ENCODE measurements at places on chromosomes 7 and 10.

DNA sequence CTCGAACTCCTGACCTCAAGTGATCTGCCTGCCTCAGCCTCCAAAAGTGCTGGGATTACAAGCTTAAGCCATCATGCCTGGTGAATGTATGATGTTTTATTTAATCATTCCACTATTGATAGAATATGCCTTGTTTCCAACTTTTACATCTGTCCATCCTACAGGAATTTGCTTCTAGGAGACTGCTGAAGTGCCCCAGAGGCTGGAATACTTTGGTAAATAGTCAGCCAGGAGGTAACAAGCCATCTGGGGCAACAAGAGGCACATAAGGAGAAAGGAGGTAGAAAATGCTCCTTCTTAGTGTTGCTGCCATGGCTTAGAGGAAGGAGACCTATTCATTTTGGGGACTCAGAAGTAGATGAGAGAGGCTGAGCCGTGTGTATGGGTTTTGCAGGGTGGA lies 14.8 kb downstream of the PLCE1 start:
- no peak for DNase-seq

DNA sequence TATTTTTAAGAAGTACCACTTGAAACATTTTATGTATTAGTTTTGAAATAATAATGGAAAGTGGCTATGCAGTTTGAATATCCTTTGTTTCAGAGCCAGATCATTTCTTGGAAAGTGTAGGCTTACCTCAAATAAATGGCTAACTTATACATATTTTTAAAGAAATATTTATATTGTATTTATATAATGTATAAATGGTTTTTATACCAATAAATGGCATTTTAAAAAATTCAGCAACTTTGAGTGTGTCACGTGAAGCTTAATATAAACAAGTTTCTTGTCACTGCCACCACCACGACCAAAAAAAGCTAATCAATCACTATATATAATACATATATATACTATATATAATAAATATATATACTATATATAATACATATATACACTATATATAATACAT lies 4.8 kb downstream of the IL6 start:
- no peak for DNase-seq

- DNase-seq, result no peak
Measured at GRCh38 chr7:946256-946996, 8.1 kb downstream of the ADAP1 start.

DNA sequence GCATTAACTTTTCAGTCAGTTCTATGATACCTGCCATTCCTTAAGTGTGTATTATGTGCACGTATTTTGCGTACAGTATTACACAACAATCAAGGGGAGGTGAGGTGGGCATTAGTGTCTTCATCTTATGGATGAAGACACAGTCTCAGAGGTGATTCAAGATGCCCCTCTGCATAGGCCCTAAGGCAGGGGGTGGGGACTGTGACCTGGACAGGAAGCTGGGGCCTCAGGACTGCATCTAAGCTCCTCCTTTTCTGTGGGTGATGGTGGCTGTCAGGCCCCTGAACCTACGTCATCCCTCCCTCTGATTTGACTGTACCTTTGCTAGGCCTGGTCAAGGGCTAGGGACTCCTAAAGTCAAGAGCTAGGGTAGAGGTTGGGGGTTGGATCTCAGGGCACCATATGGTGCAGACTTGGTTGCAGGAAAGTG lies 38.9 kb downstream of the HK1 start:
- DNase-seq, result no peak

DNA sequence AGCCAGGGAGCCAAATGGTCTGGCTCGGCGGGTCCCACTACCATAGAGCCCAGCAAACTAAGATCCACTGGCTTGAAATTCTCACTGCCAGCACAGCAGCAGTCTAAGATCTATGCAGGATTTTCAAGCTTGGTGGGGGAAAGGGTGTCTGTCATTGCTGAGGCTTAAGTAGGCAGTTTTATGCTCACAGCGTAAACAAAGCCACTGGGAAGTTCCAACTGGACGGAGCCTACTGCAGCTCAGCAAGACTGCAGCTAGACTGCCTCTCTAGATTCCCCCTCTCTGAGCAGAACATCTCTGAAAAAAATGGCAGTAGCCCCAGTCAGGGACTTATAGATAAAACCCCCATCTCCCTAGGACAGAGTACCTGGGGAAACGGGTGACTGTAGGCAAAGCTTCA lies 277.6 kb upstream of the PHF14 start:
- DNase-seq, result no peak

- DNase-seq, result no peak
Measured at GRCh38 chr7:96697822-96698221, 11.8 kb downstream of the SEM1 start.

DNA sequence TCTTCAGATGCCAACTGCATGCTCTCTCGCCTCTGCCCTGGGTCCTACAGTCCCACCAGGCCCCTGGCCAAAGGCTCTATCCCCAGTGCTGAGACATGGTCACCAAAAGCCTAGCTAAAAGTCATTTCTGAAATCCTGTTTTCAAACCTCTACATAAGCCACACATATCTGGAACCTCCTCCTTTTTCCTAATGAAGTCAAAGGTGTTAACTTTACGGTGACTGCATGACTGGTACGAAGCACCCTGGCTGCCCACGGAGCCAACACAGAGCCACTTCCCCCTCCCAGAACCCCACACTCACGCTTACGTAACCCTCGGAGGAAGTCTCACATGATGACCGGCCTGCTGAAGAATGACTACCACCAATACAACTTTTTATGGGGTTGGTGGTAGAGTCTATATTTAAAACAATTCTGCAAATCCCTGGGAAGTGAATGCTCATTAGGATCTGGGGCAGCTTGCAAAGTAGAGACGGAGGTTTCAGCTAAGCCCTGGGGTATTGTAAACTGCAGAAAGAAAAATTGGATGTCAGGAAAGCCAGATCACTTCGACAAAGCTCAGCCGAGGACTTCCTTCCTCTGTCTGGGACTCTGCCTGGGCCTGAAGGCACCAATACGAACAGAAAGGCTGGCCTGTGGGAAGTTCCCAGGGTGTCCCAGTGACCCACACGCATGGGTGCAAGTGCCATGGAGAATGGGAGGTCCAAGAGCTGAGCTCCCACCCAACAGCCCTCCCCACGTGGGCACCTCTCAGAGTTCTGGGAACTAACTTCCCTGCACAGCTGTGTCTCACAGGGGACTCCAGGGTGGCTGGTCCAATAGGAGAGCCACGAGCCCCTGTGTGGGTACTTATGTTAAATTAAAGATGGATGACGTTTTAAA lies 50.7 kb downstream of the PDGFA start:
- DNase-seq, result no peak

GRCh38 chr10:124632064-124632531 lies 112.1 kb downstream of the FAM53B start:
- no peak for DNase-seq

GRCh38 chr7:155233311-155234157 lies 64.1 kb upstream of the INSIG1 start:
- DNase-seq, result no peak

DNA sequence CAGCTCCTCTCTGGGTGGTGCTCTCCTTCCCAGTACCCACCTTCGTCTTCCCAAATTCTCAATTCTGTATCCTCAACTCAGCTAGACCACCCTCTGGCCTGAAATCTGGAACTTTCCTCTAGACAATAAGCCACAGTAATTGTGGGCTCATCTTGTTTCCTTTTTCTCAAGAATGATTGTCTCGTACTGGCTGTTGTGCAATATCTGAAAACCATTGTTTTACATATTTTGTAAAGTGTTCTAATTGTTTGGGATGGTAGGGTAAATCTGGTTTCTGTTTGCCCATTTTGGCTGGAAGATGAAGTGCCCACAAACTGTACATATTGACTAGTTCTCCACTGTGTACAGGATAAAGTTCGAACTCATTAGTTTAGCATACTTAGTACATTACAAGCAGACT lies 11.3 kb upstream of the NOBOX start:
- DNase-seq, result no peak

- peak; percentile 72 for DNase-seq
Measured at GRCh38 chr10:124685261-124685660, 58.9 kb downstream of the FAM53B start.

DNA sequence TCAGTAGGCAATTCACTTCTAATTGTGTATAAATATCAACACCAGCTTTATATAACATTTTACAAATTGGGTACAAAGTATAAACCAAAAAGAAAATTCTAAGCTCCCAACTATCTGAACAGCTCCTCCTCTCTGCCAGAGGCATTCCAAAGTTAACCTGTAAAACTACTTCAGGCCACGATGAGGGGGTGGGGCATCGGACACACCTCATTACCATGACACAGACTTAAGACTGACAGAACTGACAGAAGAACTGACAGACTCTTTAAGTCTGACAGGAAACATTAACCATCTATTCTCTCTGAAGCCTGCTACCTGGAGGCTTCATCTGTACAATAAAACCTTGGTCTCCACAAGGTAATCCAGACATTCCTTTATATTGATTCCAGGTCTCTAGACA lies 12.3 kb downstream of the ESYT2 start:
- DNase-seq, result no peak

GRCh38 chr10:45422207-45422865 lies 48.3 kb downstream of the ALOX5 start:
- DNase-seq, result no peak

DNA sequence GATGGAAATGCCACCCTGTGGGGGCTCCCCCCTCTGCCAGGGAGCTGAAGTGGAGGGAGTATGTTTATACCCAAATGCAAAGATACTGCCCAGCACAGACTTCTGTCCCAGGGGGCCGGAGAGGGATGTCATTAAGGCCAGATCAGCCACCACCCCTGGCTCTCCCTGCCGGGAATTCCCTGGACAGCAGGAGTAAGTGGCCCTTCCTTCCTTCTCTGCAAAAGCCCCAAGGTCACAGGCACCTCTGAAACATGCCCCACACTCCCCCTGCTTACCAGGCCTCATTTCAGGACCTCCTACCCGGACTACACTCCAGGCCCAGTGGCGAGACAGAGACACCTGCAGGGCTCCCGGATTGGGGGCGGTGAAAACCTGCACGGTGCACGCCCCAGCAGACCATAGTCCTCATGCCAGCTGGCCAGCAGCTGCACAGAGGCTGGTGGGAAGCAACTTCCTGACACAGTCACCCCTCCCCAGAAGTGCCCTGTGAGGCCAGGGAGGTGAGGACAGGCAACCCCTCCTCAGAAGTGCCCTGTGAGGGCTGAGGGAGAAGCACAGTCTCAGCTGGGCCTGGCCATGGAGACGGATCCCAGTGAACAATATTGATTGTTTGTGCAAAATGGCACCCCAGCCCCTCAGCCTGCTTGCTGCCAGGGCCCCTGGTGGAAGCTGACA lies 33.0 kb upstream of the RET start:
- no peak for DNase-seq

GRCh38 chr7:44098092-44099068 lies 5.8 kb upstream of the AEBP1 start:
- DNase-seq, result no peak

DNA sequence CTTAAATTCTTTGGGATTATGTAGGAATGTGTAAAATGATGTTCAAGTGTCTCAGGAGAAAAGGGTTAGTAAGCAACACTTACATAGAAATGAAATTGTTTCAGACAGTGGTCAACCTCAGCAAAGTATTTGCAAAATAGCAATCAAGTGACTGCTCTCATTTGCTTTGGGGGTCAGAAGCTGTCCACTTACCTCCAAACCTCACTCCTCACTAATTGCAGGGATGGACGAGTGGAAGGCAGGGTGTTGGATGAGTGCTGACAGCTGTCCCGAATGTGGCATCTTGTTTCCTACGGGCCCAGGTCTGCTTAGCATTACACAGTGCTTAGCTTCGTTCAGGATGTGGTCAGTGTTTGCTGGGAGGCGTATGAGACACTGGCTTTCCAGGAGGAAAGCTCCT lies 437.0 kb downstream of the SUGCT start:
- no peak for DNase-seq

- DNase-seq, result no peak
Measured at GRCh38 chr10:4082861-4083260, 297.9 kb upstream of the KLF6 start.

GRCh38 chr10:129491123-129491734 lies 24.2 kb downstream of the MGMT start:
- DNase-seq, result no peak

- DNase-seq, result no peak
Measured at GRCh38 chr10:122461729-122462532, 578 bp downstream of the HTRA1 start.

DNA sequence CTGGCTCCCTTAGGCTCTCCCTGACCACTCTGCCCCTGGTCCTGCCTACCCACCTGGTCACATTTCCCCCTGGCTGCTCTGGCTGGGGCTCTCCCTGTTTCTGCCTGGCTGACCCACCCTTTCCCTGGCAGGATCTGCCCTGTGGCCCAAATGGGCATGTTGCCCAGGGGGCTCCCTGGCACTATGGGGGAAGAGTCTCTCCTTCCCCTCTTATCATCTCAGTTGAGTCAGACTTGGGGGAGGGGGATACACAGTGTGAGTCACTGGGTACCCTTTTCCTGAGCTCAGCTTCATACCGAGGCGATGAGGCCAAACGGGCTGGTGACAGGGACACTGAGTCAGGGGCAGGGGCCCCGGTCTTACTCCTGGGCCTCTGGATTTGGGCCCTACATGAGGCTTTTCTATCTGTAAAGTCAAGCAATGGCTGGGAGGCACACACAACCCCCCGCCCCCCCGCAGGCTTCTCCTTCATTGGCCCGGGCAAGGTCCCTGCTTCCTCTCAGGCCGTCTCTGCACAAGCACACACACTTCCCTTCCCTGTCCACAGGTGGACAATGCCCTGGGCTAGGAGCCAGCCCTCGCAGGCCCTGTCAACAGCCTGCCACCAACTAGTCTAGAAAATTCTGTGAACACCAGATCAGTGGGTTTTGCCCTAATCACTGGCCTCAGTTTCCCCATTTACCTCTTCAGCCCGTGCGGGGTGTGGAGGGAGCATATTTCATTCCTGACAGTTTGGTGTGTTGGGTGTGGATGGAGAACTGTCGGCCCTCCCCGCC lies 627 bp upstream of the FLNC start:
- DNase-seq, result no peak

GRCh38 chr7:18400726-18401125 lies 94.8 kb upstream of the HDAC9 start:
- no peak for DNase-seq

- no peak for DNase-seq
Measured at GRCh38 chr10:62446627-62447026, 72.5 kb downstream of the ZNF365 start.

GRCh38 chr7:45889367-45890067 lies 1.2 kb downstream of the IGFBP1 start:
- DNase-seq, result no peak

GRCh38 chr10:124162774-124163354 lies 69.5 kb upstream of the CHST15 start:
- no peak for DNase-seq

GRCh38 chr7:99557196-99557607 lies 1.2 kb upstream of the ZNF655 start:
- DNase-seq, result no peak

DNA sequence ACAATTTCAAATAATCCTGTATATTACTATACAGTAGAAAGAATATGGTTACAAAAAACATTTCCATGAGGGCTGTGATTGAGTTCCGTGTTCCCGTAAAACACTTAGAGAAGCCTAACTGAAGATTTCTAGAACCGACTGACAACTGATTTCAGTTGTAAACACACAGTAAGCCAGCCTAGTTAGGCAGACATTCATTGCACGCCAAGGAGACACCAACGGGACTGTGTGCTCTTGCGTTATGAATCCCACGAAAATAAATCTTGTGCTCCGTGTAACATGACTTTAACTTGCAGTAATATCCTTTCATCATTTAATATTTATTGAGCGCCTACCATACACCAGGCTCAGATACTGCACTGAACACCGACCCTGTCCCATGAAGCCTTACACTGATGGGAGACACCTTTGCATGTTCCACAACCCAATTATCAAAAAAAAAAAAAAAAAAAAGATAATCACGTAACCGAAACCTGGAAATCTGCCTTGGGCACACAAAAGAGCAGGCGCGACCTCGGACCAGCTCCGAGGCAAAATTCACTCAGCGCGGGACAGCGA lies 420 bp upstream of the KLHL7 start:
- no peak for DNase-seq

GRCh38 chr7:70693686-70694433 lies 438.1 kb upstream of the GALNT17 start:
- DNase-seq, result peak; percentile 47

Measured in C1 segment of cervical spinal cord (tissue), 14 donors.